ENCODE measurements at places on chromosomes 4 and X.
A peak's percentile ranks its signal among the peaks of the same experiment; 100 is the strongest.

- DNase-seq: no peak
These were observed 72.3 kb downstream of the NR3C2 start for GRCh38 chr4:148369919-148370318.

DNA sequence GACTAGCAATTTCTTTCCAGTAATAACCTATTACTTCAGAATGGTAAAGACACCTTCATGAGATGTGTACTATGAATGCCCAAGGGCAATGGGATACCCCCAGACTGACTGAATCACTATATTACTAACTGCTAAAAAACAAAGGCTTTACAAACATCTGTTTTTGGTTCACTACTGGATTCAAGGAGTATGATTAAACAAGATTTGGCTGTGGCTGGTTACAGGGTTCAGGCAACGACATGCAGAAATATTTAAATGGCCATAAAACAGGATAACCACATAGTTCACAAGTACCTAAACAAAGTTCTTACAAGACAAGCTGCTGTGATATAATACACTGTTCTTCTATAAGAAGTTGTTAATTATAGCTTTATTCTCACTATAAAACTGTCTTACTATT is 128.2 kb downstream of the FRYL start:
- no peak for DNase-seq

GRCh38 chr4:4995103-4995907 is 24.0 kb downstream of the CYTL1 start:
- peak; percentile 87 for DNase-seq

DNA sequence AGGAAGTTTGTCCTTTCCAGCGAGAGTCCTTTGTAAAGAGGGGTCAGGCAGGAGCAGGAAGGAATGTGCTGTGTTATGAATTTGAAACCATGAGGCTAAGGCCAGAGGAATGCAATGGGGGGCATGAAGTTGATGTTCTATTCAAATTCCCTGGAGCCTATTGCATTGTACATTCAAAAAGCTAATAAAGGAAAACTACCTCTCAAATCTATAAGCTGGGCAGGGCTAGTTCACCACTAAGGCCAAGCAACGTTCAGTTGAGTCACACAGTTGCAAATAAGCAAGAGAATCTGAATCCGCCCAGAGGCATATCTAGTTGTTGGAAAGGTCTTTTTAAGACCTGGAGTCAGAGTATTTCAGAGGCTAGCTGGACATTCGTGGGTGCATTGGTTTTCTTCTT is 148.3 kb downstream of the DCTD start:
- DNase-seq: no peak

- no peak for DNase-seq
These were observed 64.0 kb upstream of the PRKX start for GRCh38 chrX:3777416-3777815.

- peak; percentile 59 for DNase-seq
These were observed 58.5 kb downstream of the ASMT start for GRCh38 chrX:1673337-1673736.

GRCh38 chrX:69093960-69094871 is 71.0 kb downstream of the PJA1 start:
- DNase-seq: peak; percentile 56

- DNase-seq: no peak
These were observed 241.2 kb downstream of the EVC2 start for GRCh38 chr4:5467111-5467510.

DNA sequence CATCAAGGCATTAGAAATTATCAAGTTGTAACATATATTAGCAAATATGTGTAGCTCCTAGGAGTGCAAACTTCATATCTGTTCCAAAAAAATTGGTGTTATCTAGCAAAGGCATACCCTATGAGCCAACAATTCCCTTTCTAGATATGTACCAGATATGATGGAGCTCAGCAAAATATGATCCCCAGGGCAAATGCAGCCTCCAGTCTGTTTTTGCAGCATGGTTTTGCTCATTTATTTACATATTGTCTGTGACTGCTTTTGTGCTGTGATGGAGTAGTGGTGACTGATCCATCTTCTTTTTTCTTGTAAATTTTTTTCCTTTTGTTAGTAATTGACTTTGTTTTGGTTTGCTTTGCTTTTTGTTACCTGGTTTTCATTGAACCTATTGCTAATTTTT is 41.0 kb downstream of the CEP135 start:
- peak; percentile 81 for DNase-seq

- DNase-seq: no peak
These were observed 71.8 kb upstream of the OTUD4 start for GRCh38 chr4:145252190-145252589.

- DNase-seq: no peak
These were observed 55.8 kb downstream of the MBNL3 start for GRCh38 chrX:132433001-132433400.

DNA sequence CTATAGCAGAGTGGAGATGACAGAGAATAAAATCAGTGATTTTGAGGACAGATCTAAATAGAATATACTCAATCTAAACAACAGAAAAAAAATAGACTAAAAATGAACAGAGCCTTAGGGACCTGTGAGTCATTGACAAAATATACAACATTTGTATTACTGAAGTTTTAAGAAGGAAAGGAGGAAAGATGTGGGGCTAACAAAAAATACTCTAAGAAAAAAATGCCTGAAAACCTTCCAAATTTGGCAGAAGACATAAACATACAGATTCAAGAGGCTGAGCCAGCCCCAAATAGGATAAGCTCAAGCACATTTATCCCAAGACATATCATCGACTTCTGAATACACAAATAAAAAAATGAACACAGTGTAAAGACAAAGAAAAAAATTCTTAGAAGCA is 123.6 kb upstream of the INTU start:
- DNase-seq: no peak

- DNase-seq: no peak
These were observed 28.0 kb downstream of the NAT8L start for GRCh38 chr4:2087170-2087569.

DNA sequence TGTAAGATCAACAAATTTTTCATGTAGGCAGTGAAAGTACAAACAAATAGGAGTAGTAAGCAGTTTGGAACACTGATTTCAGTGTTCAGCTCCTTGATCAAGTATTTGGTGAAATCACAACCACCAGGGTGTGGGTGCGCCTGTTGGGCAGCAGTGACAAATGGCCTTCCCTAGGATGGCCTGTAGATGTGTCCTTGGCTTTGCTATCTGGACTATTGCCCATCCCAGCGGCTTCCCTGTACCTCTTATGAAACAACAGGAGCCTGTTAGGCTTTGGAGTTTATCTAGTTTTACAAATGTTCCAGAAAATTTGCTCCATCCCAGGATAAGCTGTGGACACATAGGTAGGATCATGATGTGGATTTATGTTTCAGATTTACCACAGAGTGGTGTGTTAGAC is 216.8 kb upstream of the FAT1 start:
- no peak for DNase-seq

DNA sequence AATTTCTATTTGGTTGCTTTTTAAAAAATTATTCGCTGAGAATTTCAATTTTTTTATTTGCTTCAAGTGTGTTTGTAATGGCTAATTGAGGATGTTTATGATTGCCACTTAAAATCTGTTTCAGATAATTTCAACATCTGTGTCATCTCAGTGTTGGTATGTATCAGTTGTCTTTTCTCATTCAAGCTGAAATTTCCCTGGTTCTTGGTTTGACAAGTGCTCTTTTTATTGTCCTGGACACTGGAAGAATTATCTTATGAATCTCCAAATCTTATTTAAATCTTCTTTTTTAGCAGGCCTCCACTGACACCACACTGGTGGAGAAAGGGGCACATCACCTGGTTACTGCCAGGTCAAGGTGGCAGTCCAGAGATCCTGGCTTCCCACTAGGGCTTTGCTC is 21.5 kb downstream of the CHST7 start:
- no peak for DNase-seq

DNA sequence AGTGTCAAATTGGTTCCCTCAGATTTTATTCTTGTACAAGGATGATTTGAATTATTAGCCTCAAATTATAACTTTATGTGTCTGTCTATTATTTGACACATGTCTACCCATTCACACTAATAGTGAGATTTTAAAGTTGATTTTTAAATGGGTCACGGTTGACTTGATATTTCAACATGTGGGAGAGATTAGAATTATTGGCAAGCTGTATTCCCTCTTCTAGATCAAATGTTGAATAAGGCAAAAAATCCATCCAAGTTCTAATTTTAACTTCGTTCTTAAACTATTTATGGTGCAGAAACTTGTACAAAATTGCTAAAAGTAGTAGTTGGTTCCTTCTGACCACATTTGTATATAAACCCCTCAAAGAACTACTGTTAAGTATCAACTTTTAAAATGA is 1498.0 kb downstream of the STIM2 start:
- DNase-seq: no peak

- no peak for DNase-seq
These were observed 143.1 kb downstream of the ARSF start for GRCh38 chrX:3184176-3184930.

DNA sequence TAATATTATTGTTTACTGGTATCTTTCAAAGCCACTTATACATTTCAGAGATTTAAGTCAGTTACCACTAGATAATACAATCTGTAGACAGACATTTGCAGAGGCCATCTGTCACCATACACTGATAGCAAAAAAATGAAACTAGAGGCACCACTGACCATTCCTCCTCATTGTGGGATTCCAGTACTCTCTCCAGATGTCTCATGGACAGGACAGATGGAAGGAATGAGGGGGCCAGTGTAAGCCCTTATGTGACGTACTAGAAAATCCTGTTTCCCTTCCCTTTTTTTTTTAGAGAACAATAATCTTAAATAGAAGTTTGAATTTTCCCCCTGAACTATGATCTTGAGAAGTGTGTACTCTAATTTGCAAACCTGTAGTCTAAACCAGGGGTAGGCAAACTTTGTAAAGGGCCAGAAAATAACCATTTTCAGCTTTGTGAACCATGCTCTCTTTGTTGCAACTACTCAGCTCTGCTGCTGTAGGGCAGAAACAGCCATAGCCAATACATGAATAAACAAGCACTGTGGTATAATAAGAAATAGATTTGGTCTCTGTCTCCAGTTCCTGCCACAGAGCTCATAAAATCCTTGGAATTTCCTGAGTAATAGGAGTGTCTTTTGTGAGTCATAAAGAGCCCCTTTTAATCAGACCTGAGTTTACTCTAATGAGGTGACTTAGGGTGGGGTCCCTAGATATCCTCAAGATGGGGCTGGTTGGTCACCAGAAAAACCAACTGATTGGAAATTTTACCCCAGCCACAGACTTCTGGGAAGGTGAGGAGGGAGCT is 90.4 kb downstream of the MOSPD2 start:
- no peak for DNase-seq

- no peak for DNase-seq
These were observed 316.3 kb downstream of the TMA16 start for GRCh38 chr4:163810755-163811154.

DNA sequence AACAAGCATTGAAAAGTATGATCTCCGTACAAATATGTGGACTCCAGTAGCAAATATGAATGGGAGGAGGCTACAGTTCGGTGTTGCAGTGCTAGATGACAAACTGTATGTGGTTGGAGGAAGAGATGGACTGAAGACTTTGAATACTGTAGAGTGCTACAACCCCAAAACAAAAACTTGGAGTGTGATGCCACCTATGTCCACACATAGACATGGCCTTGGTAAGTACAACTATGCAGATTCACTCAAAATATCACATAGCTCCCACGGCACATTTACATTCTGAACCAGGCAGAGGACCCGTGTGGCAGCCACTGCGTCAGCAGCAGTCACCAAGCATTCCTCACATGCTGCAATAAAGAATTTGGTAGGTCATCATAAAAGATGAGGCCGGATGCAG is 41.3 kb downstream of the KLHL5 start:
- DNase-seq: no peak

DNA sequence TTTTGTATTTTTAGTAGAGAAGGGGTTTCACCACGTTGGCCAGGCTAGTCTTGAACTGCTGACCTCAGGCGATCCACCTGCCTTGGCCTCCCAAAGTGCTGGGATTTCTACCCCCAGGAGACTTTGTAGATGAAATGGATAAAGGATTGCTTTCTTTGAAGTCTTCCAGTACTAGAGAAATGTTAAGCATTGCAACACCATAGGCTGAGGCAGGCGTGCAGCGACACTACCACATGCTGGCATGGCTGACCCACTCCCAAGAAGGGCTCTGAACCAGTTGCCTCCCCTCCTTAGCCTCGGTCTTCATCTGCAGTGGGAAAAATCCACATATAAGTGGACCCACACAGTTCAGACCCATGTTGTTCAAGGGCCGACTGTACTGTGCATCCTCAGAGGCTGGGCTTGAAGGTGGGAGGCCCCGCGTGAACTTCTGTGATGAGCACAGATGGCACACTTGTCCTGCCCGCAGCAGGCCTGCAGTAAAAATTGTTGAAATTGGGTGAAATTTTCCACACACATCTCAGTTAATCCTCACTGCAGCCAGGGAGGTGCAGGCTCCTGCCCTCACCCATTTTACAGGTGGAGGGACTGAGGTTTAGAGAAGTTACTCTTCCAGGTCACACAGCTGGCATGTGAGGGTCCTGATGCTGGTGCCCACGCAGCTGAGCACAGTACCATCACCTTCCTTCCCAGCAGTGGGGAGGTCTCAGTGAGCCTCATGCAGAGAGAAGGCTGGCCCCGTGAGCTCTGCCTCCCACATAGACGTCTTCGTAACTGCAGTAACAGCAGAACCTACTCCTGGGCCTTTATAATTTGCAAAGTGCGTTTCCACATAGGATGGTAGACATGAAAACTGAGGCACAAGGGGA is 35.5 kb downstream of the HTRA3 start:
- DNase-seq: no peak

DNA sequence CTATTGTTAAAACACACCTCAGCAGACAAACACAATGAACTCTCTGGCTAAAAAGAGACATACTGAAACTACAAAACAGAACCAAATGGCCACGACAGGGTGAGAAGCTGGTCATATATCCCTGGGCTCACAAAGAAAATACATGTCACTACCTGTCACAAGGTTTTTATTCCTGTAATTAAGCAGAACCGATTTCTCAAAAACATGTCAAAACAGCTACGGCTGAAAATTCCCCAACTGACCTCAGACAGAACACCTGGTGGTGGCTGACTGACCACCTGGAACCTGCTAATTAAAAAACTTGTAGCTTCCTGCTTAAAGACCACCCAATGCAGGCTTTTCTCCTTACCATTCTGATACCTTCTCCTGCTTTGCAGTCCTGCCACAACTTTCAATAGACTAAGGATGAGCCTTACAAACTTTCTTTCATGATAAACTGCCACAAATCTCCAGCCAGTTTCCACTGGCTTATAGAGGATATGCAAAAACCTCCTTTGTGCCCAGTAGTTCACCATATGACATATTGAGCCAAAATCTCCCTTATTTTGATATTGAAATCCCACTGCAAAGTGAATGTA is 571.9 kb downstream of the SPOCK3 start:
- DNase-seq: no peak

- no peak for DNase-seq
These were observed 20.9 kb downstream of the CYBB start for GRCh38 chrX:37800717-37801116.

DNA sequence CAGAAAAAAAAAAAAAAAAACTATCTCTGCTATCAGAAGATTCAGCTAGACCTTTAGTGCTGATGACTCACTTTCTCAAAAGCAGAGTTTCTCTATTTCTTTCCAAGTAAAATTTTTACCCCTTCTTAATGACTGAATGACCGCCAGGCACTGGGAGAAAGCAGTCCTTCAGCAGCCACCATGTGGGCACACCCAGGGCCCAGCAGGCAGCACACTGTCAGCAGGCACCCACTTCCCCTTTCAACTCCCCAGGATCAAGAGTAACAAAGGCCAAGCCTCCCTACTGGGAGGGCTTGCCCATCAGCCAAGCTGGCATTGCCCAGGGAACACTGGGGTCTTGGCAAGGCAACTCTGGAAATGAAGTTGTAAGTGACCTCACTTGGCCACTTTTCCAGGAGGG is 201.9 kb upstream of the MAMLD1 start:
- no peak for DNase-seq

Measured in hematopoietic multipotent progenitor cell treated with erythropoietin and hydrocortisone succinate and interleukin-3 and kit ligand, for 8 days (in vitro differentiated cells).